Muscle of leg (tissue), 16 donors: ENCODE measurements at places on chromosomes 1 and 21. TPM values are rescaled to one million over a fixed set of nuclear protein-coding genes. Genes with fewer than 3 reads are reported as not detected.

GRCh38 chr21:33493756-33494155 is 2.2 kb upstream of the DNAJC28 start:
- no peak for DNase-seq

DNA sequence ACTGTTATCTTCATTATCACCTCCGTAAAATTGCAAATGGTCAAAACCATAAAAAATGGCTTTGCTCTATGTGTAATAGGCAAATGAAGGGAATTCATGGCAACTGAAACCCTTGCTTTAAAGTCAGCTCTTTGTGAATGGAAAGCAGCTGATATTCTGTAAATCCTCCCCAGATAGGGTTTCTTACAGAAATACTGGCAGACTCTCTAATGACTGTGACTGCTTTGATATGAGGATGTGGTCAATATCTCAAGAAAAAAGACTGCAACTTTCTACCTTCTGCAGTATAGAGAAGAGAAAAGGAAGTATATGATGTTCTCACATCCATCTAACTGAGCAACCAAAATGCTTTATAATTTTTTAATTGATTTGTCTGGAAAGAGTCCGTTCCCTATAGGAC is 193.1 kb downstream of the ST6GALNAC3 start:
- DNase-seq: peak; percentile 30

DNA sequence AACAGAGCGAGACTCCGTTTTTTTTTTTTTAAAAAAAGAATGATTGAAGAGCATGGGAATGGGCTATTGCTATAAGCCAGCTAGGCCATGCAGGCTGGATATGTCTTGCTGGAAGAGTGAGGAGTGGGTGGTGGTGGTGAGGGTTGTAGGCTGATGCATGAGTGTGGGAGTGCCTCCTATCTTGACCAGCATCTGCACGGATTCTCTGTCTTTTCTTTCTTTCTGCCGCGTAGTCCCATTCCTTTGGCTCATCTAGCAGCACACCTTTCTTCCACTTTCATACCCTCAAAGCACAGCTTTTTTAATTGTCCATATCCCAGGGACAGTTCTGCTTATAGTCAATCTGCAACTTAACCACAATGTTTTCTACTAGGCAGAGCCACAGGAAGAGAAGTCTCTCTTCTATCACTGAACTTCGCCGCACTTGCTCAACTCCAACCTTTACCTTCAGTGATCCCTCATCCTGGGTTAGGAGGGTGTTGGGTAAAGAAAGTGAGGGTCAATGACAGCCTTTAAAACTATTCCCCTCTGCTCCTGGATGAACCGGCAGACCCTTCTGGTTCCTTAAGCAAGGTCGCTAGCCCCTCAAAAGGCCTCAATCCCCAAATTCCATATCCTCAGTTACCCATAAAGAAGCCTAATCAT is 15.2 kb downstream of the ADCY10 start:
- DNase-seq: no peak

DNA sequence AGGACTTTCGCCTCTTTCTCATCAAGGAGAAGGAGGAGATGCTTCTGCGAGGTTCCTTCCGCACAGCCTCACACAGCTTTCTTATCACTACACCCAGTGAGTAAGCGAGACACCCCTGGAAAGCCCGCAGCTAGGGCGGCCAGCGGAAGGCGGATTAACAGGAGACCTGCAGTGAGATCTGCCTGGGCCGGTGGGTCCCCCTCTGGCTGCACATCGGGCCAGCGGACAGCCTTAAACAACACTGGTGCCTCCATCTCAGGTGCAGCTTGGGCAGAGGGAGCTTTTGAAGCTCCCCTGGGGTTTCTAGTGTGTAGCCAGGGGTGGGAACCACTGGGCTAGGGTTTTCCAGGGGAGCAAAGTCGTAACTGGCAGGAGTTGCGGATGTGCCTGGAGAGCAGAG is 17.5 kb upstream of the MTARC1 start:
- DNase-seq: no peak

Gene DTL
- polyA plus RNA-seq: 7.5 TPM

Gene TMPRSS15
- polyA plus RNA-seq: 0.64 TPM

Gene SYT14
- 1.7 TPM for polyA plus RNA-seq

Gene SHE
- 8.6 TPM for polyA plus RNA-seq
